ENCODE measurements at places on chromosomes 7 and 10.

DNA sequence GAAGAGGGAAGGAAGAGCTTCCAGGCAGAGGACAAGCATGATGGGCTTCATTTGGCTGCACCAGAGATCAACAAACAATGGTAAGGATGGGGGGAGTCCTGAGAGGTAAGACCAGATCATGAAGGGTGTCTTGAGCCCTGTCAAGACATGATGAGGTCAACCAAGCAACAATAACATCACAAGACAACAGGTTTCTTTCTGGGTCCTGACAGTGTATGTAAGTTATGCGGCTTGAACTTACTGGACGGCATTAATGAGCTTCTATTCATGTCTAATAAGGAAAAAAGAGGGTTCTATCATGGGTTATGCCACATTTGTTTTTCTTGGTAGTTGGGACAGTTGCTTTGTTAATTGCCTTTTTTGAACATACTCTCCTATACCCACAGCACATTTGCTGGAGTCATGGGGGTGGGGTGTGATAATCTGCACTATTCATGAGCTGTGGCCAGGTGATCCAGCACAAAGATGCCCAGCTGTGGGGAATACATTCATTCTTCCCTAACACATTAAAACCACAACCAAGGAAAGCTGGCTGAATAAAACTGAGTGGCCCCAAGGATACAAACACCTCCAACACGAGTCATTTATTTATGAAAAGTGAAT is 168.8 kb upstream of the KLF14 start:
- no peak for DNase-seq

- no peak for DNase-seq
These were observed 596.7 kb upstream of the LRRTM3 start for GRCh38 chr10:66329147-66329546.

- no peak for DNase-seq
These were observed 4.1 kb downstream of the ERCC6 start for GRCh38 chr10:49534670-49535381.

- DNase-seq: no peak
These were observed 104.2 kb upstream of the ACBD5 start for GRCh38 chr10:27344568-27345454.

- DNase-seq: no peak
These were observed 1057.2 kb downstream of the LRMDA start for GRCh38 chr10:76488602-76489001.

- DNase-seq: no peak
These were observed 272.1 kb upstream of the IMMP2L start for GRCh38 chr7:111834367-111834766.

- no peak for DNase-seq
These were observed 75.3 kb downstream of the GLI3 start for GRCh38 chr7:42161719-42162118.

- DNase-seq: no peak
These were observed 94.2 kb upstream of the IGFBP3 start for GRCh38 chr7:46015107-46015868.

- DNase-seq: no peak
These were observed 4.9 kb downstream of the CADPS2 start for GRCh38 chr7:122881324-122881723.

GRCh38 chr7:103987451-103987850 is 2.0 kb downstream of the RELN start:
- no peak for DNase-seq

DNA sequence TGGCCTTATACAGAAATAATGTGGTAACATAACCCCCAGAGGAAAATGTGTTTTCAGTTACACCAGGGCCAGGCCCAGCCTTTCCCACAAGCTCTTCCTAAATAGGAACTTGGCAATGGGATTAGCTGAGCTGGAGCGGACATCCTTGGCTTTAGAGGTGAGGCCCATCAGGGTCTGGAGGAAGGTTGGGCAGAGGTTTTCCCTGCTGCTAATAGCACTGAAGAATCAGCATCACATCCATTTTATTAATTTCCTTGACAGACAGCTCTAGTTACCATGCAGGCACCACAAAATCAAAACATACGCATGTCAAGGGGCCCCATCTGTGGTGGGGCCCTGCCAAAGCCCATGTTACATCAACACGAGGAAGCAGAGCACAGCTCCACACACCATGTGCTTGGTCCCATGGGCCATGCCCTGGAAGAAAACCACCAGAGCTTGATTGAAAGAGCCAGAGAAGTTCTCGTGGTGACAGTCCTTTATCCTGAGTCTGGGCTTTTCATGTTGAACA is 566.6 kb downstream of the KCNMA1 start:
- no peak for DNase-seq

DNA sequence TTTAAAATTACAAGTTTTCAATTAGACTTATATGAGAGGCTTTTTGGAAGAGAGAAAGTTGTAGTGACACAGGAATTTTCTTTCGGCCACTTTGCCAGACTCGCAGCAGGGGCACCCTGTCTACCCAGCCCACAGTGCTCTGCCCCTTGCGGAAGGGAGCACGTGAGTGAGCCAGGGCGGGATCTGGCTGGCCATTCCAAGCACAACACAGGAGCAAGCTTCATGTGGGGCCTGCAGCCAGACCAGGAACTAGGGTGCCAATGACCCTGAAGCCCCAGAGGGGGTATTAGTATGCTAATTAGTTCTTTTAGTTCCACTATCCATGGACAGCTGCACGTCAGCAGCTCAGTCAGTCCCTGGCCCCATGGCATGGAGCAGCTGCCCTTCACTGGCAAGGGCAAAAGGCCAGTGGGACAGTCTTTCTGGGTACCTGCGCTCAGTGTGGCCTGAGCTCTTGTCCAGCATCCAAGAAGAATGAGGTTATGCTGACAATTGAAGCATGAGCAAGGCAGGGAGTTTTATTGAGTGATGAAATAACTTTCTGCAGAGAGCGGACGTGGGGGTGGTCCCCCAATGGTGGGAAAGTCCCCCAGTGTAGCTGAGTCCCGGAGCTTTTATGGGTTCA is 251.1 kb upstream of the CSTF2T start:
- no peak for DNase-seq

DNA sequence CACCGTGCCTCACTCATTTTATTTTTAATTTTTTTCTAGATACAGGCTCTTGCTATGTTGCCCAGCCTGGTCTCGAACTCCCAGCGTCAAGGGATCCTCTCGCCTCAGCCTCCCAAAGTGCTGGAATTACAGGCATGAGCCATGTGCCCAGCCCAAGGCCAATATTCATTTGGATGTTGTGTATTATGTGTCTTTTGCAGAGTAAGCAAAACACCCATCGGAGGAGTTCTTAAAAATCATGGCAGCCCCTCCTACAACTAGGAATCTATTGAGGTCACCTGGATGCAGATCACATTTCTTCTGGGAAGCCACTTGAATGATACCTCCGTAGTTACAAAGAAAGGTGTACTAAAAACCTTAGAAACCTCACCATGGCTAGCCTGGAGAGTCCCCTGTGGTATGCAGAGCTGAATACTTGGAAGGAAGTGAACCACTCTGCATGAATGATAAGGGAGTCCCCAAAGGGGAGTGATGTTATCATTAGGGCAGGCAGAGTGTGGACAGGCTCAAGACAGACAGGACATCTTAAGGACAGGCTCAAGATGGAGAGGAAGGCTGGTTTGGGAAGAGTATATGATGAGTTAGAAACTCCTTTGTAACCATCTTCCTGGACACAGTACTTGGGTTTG is 185.7 kb downstream of the TAX1BP1 start:
- no peak for DNase-seq

DNA sequence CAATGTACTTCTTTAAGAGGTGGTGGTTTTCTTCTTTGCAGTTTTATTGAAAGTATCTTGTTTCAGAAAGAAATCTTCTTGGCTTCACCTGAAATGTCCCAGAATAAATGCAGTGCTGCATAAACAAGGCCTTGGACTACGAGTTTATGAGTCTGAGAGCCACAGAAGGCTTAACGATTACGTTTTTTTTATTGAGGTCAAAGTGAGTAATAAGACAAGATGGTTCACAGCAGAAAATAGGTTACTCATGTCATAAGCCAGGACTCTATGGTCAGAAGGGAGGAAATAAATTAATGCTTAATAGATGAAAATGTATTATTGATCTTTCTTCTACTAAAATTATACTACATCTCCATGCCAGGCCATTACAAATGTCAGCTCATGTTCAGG is 13.7 kb upstream of the NPTX2 start:
- DNase-seq: no peak

DNA sequence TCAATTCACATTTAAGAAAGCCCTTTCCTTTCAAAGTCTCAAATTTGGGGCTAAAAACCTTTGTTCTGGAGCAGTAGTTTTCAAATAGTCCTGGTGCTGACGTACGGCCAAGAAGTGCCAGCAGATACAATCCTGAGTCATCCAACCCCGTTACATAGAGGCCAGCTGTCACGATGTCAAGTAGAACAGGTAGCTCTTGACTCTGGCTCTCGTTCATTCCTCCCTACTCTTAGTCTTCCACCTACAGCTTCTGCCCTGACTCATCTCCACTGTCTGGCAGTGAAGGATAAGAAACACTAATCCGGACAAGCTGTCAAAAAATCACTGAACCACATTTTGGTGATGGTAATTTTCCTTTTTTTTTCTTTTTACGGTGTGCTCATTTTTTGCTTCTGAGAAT is 132.4 kb upstream of the PTN start:
- no peak for DNase-seq

DNA sequence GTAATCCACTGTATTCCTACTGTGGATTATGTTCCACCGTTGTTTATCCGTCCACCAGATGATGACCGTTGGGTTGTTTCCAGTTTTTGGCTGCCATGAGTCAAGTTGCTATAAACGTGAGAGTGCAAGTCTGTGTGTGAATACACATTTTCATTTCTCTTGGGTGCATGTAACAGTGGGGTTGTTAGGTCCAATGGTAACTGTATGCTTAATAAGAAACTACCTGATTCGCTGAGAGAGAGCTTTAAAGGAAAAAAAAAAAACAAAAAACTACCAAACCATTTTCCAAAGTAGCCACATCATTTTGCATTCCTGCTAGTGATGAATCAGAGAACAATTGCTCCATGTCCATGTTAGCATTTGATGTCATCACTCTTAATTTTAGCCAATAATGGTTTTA is 15.9 kb downstream of the UBN2 start:
- DNase-seq: no peak

GRCh38 chr7:94050046-94050445 is 45.9 kb upstream of the BET1 start:
- DNase-seq: no peak

DNA sequence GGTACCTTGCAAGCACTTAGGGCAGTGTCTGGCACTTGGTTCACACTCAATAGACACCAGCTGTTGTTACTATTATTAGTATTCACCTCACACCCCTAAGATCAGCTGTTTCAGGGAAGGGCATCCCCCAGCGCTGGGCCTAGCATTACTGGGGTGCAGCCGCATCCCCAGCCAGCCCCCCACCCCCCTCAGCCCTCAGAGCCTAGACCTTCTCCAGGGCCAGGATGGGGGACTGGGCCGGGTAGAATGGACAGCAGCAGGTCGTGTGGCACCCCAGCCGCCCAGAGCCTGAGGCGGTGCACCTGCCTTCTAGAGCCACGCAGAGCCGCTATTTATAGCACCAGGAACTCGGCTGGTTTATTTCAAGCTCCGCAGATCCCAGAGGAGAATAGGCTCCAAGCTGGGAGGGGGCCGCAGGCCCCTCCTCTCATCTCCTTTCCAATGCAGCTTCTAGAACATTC is 60.5 kb downstream of the GTF2IRD1 start:
- peak; percentile 77 for DNase-seq

- no peak for DNase-seq
These were observed 88.6 kb downstream of the PDGFA start for GRCh38 chr7:431041-431440.

DNA sequence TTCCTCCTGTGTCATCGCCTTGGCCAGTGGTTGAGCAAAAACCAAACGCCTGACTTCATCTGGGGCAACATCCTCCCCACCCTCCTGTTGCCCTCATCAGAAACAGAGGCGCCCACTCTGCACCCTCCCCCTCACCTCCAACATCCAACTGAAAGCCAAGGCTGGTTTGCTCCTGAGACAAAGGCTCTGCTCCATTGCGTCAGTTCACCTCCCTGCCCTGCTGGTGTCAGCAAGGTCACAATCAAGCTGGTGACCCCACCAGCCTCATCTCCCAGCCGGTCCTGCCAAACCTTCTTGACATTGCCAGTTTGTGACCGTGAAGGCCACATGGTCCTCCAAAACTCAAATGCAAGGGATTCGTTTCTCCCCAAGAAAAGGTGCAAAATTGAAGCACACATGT is 131.7 kb upstream of the ADAM12 start:
- no peak for DNase-seq

DNA sequence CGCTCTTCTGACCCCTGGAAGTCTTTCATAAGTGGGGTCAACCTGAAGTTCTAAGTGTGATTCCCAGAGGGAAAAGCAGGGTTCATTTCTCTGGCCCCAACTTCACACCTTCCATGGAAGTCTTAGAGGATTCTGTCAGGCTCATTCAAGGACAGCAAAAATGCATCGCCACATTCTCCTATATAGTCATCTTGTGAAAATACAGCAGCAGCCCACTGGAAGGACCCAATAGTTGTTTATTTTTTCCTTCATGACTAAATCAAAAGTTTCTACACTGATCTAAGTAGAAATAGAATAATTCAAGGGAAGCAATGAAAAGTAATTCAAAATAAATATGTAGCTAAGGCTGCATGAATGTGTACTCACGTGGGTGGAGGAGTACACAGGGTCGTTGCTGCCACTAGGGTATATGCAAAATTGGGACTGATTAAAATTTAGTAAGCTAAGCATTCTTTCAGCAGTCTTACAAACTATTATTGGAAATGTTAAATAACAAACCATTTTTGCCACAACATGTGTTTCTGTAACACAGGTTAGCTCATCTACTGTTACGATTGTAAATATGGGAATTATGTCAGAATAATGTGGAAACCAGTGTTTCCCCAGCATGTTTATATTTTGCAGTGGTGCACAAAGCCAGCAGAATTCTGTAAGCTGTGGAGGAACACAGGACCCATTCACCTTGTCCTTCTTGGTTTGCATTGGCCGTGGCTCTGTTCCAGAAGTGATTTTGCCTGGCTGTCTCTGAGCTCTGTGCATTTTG is 33.5 kb downstream of the EEPD1 start:
- no peak for DNase-seq

DNA sequence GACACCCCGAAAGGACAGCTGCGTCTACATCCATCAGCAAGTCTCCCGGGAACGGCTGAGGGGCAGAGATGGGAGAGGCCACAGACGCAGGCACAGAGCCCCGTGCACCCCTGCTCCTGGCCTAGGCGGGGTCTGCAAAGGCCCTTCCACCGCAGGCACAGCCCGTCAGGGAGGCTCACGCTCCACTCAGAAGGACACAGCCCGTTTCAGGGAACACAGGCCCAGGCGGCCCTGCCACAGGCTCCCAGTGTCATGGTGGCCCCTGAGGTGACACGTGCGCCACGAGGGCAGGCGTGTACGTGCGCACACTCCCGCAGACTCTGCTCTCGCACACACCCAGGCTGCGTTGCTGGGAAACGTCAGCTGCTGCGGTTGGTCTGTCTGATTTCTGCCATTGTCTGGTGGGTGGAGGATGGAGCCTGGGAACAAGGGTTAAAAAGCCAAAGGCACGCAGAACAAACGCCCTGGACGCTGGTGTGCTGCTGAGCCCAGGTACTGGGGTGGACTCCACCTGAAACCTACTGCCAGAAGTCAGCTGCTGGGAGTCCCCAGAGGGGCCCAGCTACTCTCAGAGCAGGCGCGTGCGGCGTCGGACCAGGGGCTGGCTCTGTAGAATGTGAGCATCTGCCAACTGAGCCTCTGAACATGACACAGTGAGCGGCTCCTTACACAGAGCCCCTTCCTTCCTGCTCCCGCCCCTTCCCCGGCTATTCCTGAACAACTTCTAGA is 13.1 kb downstream of the GPER1 start:
- no peak for DNase-seq

All from NCI-H2107 (cell line).